MCF 10A (cell line): ENCODE measurements at places on chromosomes 6 and 20. TPM values are rescaled to one million over a fixed set of nuclear protein-coding genes. Genes with fewer than 3 reads are reported as not detected.
A peak's percentile ranks its signal among the peaks of the same experiment; 100 is the strongest.

GRCh38 chr20:23654717-23655116 is 17.0 kb upstream of the CST3 start:
- no peaks in the 10 kb centered on the region for H3K4me1 ChIP-seq
- no peaks in the 10 kb centered on the region for H3K36me3 ChIP-seq
- no peaks in the 10 kb centered on the region for H3K27me3 ChIP-seq
- no peak for DNase-seq
- H3K4me3 ChIP-seq: no peak overlapping the region

The ADRM1 gene
- 98.0 and 127 TPM in 2 replicates for total RNA-seq

DNA sequence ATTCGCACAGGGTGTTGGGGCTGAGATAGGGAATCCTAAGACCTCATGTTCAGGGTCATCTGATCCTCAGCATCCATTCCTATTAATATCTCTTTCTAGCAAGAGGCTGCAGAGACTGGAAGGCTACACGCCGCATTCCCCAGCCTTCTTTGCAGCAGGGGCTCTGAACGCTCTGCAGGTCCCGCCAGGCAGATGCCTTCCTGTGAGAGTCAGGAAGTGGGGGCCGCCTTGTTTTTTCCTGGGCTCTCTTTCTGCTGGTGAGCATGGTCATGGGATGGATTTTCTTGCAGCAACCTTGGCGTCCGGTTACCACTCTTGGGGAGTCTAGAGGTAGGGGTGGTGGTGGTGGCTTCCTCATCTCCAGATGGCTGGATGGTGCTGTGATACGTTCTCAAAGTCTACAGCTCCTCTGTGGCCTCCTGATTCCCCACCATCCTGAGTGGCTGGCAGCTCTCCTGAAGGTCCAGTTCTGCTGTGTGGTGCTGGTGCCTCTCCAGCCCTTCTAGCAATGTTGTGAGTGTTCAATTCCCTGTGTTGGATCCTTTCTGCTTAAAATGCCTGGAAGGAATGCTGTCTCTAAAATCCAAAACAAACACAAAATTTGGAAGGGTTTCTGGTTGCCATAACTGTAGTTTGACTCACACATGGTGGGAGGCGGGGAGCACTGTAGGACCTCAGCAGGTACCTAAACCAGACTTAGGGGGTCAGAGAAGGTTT is 111.9 kb downstream of the CEBPB start:
- no peaks in the 10 kb centered on the region for H3K36me3 ChIP-seq
- H3K4me1 ChIP-seq: peaks cover 31% of the 10 kb centered on the region
- H3K27me3 ChIP-seq: no peaks in the 10 kb centered on the region
- no peak for DNase-seq
- H3K27ac ChIP-seq: no peak overlapping the region

- peak within 1 kb of the TSS; percentile 86 for H3K27ac ChIP-seq
- peaks cover 37% of the 10 kb centered on the region for H3K36me3 ChIP-seq
- peaks cover 7% of the 10 kb centered on the region for H3K4me1 ChIP-seq
These were observed at the start of gene DDAH2 for GRCh38 chr6:31728767-31729514. Gene DDAH2 (minus strand): TSS chr6:31729299. CDS start chr6:31729161, 138 bp downstream.

The SPTLC3 gene
- 15.6 and 20.3 TPM in 2 replicates for total RNA-seq

DNA sequence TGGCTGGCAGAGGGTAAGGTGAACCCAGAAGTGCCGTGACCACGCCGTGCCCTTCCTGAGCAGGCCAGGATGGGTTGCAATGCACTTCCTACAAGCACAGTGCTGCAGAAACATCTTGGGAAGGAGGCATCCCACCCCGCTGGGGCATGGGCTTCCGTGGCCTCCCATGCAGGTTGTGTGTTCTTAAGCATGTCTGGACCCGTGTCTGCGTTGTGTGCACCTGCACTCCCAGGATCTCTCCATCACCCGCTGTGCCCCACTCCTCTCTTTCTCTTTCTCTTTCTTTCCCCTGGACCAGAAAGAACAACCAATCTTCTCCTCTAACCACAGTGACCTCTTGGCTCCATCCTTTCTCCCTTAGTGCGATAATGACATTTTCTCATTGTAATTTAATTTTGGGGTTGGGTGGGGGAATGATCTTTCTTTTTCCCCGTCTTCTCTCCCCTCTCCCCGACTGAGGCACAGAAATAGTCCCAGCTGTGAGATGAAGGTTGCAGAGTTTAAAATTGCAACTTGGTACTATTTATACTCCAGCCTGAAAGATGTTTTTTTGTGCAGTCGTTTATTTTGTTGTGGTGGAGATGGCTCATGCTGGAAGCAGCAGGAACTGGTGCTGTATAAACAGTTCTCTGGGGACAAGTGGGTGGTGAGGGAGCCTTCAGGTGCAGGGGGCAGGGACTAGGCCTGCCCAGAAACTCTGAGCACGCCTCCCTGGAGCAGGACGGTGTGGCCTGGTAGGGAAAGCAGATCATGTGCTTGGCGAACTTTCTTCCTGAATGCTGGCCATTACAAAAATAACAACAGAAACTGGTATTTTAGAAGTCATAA is 20.5 kb downstream of the BCAS4 start:
- H3K27me3 ChIP-seq: no peaks in the 10 kb centered on the region
- H3K4me1 ChIP-seq: peaks cover 16% of the 10 kb centered on the region
- H3K27ac ChIP-seq: peak overlapping the region; percentile 52
- H3K36me3 ChIP-seq: peaks cover 9% of the 10 kb centered on the region
- no peak for DNase-seq
- H3K4me3 ChIP-seq: no peak overlapping the region

GRCh38 chr6:53814353-53814752 is 19.5 kb downstream of the LRRC1 start:
- H3K4me3 ChIP-seq: no peak overlapping the region
- peaks cover 6% of the 10 kb centered on the region for H3K36me3 ChIP-seq

GRCh38 chr20:18165553-18165952 is 27.9 kb downstream of the KAT14 start:
- no peak for DNase-seq
- H3K27ac ChIP-seq: no peak overlapping the region
- H3K4me3 ChIP-seq: no peak overlapping the region
- H3K36me3 ChIP-seq: peaks cover 65% of the 10 kb centered on the region

DNA sequence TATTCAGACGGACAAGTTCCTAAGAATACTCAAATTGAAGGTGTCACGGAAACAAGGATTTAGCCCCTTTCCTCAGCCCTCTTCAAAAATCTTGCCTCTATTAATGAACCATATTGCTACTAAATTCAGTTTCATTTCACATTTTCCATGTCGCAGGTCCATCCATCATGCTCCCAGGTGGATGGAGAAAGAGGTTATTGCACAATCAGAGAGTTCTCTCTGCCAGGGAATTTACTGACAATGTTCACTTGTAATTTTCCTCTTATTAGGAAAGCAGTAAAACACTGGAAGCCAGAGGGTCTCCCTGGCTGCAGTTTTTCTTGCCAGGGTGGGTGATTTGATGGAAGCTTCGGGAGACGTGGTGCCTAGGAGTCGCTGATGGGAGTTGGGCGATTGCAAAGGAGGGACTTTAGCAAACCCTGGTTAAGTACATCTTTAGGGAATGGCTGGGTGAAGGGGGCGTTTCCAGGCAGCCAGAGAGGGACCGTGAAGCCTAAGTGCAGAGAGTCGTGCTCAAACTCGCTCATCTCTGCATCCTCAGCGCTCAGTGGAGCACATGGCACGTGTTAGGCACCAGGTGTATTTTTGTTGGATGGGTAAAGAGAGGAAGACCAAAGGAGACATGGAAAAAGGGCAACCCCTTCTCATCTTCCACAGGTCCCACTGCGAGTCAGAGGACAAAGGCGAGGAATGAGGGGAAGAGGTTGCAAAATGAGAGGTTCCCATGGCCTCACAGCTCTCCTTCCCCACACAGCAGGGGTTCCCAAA is 321.9 kb upstream of the CDH4 start:
- no peak for DNase-seq
- H3K27ac ChIP-seq: no peak overlapping the region
- no peaks in the 10 kb centered on the region for H3K4me1 ChIP-seq
- H3K27me3 ChIP-seq: peaks cover 89% of the 10 kb centered on the region
- no peak overlapping the region for H3K4me3 ChIP-seq
- no peaks in the 10 kb centered on the region for H3K36me3 ChIP-seq

DNA sequence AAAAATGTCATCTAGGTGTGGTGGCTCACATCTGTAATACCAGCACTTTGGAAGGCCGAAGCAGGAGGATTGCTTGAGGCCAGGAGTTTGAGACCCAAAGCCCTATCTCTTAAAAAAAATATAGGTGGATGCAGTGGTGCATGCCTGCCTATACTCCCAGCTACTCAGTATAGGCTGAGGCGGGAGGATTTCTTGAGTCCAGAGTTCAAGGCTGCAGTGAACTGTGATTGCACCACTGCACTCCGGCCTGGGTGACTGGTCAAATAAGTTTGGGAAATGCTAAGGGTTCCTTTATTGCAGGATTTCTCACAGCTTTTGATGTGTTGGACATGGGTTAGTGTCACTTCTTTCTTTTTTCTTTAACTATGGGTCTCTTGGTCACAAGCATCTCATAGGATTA is 261.3 kb downstream of the PLCB1 start:
- no peak overlapping the region for H3K4me3 ChIP-seq
- H3K27me3 ChIP-seq: no peaks in the 10 kb centered on the region
- no peak overlapping the region for H3K27ac ChIP-seq
- peaks cover 8% of the 10 kb centered on the region for H3K4me1 ChIP-seq

- no peak overlapping the region for H3K27ac ChIP-seq
- no peak overlapping the region for H3K4me3 ChIP-seq
- H3K36me3 ChIP-seq: peaks cover 7% of the 10 kb centered on the region
- DNase-seq: no peak
- peaks cover 14% of the 10 kb centered on the region for H3K27me3 ChIP-seq
These were observed 292.1 kb downstream of the LAMA2 start for GRCh38 chr6:129175066-129175465.

DNA sequence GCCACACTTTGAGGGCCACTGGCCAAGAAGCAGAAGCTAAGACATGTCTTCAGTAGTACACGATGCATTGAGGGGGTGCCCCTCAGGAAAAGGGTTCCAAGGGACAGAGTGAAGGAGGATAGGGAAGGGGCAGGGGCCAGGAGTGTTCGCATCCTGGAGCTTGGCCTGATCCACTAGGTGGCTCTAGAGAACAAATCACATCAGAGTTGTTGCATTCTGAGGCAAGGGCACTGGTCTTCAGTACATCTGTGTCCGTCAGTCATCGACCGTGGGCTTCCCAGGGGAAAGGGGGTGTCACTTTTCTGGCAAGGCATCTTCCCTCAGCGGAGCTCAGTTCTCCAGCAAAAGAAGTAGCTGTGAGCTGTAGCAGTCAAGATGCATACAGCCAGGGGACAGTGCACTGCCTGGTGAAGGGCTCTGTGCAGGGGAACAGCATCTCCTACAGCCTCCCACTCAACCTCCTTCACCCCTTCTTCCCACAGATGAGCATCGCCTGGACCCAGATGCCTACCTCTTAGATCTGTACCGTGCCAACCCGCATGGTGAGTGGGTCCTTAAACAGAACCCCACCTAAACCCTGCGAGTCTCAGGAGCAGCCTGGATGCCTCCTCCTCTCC is 47.8 kb downstream of the ARHGAP40 start:
- no peaks in the 10 kb centered on the region for H3K36me3 ChIP-seq
- no peak overlapping the region for H3K4me3 ChIP-seq
- H3K4me1 ChIP-seq: peaks cover 9% of the 10 kb centered on the region
- H3K27me3 ChIP-seq: peaks cover 36% of the 10 kb centered on the region
- no peak overlapping the region for H3K27ac ChIP-seq
- DNase-seq: peak; percentile 31

DNA sequence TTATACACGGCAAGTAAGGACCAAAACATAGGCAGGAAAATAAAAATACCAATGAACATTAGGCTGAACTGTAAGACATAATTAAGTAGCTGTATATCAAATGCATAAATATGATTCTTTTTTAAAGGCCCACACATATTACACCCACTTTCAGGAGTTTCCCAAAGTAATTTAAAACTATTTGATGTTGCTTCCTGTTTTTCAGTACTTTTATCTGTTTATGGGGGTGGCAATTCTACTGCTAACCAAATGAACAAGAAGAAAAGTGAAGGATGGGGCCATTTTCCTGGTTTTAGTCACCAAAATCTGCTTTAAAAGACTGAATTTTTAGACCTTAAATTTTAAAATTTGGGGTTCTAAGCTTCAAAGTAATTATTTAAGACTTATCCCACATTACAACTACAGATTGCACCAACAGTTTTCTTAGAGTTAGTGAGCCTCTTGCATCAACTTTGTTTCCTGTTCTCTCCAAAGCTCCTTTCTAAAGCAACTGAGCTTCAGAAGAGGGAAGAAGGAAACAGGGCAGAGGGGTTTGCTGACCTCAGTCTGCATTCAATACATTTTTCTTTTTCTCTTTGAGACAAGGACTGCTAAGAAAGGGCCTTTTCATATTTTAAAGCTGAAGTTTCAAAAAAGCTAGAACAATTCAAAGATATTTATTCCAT is 191.0 kb downstream of the BACH2 start:
- no peak overlapping the region for H3K4me3 ChIP-seq
- DNase-seq: no peak
- no peak overlapping the region for H3K27ac ChIP-seq
- H3K4me1 ChIP-seq: peaks cover 29% of the 10 kb centered on the region

GRCh38 chr6:37695857-37696219 is 1.8 kb downstream of the MDGA1 start:
- H3K4me3 ChIP-seq: peak overlapping the region; percentile 26
- H3K4me1 ChIP-seq: peaks cover 6% of the 10 kb centered on the region
- no peak for DNase-seq
- H3K27ac ChIP-seq: no peak overlapping the region

DNA sequence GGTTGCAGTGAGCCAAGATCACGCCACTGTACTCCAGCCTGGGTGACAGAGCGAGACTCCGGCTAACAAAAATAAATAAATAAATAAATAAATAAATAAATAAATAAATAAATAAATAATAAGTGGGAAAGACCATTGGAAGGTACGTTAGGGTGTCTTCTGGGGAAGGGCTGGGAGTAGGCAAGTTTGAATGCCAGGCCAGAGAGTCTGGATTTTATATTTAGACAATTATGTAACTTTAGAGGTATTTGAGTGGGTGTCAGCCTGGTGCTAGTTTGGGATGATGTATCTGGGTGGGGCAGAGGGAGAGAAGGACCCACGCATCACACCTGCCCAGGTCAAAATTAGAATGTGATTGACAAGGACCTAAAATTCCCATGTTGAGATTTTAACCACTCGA is 108.5 kb upstream of the PRND start:
- peaks cover 17% of the 10 kb centered on the region for H3K4me1 ChIP-seq
- H3K27ac ChIP-seq: peak overlapping the region; percentile 43
- no peak for DNase-seq
- H3K4me3 ChIP-seq: peak overlapping the region; percentile 19
- H3K27me3 ChIP-seq: no peaks in the 10 kb centered on the region

DNA sequence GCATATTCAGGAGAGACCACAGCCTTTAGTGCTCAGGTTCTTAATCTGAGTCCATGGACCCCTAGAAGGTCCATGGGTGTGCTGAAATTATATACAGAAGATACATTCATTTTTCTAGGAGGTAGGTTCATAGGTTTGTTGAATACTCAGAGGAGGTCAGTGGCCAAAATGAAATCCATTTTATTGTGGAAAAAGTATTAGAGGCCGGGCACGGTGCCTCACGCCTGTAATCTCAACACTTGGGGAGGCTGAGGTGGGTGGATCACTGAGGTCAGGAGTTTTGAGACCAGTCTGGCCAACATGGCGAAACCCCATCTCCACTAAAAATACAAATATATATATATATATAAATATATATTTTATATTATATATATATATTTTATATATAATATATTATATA is 9.0 kb upstream of the UST start:
- no peaks in the 10 kb centered on the region for H3K36me3 ChIP-seq
- H3K27me3 ChIP-seq: no peaks in the 10 kb centered on the region
